ENCODE measurements at places on chromosomes 1 and 21.

DNA sequence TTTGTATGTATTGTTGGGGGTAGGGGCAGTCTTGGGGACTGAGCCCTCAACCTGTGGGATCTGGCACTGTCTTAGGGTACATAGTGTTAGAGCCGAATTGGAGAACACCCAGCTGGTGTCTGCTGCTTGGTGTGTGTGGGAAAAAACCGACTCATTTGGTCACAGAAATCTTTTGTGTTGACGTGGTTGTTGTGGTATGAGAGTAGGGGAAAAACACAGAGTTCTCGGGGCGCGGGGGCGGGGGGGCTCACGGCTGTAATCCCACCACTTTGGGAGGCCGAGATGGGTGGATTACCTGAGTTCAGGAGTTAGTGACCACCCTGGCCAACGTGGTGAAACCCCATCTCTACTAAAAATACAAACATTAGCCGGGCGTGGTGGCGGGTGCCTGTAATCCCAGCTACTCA is 15.3 kb upstream of the SRSF10 start:
- DNase-seq = no peak

DNA sequence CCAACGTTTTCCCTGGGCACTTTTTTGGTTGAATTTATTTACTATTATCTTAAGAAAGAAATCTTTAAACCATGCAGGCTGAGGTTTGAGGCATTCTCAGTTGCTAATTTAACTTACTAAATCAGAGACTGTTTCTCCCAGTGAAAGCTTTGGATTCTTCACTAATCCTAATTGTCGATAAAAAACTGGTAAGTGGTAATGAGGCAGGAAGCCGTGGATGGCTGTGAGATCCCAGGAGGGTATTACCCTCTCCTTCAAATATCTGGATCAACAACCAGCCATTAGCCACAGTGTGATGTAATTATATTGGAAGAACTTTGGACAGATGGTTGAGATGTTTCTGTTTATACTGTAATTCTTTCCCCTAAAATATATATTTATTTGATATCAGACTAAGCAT is 485.0 kb downstream of the DISC1 start:
- DNase-seq = no peak

GRCh38 chr1:77846966-77847365 is 41.5 kb upstream of the NEXN start:
- no peak for DNase-seq

GRCh38 chr1:65704318-65704717 is 88.4 kb upstream of the PDE4B start:
- DNase-seq = no peak

DNA sequence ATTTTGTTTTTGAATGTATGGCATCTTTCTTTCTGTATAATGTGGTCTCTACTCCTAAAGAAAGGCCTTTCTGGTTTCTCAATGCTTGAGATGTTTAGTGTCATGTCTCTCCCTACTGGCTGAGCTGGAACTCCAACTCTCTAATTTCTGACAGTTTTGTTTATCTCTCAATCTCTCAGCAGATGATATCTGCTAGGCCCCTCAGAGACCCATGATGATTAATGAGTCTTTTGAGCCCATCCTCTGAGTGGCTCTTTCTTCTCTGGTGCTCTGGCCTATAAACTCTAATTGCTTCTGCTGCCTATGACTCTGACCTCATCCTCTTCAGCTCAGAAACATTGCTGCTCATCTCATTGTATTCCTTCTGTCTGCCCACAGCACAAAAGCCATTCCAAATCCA is 46.6 kb downstream of the CRB1 start:
- no peak for DNase-seq

- DNase-seq = no peak
Measured at GRCh38 chr1:206709772-206710459, 25.2 kb downstream of the MAPKAPK2 start.

- no peak for DNase-seq
Measured at GRCh38 chr1:170727963-170728362, 64.0 kb downstream of the PRRX1 start.

DNA sequence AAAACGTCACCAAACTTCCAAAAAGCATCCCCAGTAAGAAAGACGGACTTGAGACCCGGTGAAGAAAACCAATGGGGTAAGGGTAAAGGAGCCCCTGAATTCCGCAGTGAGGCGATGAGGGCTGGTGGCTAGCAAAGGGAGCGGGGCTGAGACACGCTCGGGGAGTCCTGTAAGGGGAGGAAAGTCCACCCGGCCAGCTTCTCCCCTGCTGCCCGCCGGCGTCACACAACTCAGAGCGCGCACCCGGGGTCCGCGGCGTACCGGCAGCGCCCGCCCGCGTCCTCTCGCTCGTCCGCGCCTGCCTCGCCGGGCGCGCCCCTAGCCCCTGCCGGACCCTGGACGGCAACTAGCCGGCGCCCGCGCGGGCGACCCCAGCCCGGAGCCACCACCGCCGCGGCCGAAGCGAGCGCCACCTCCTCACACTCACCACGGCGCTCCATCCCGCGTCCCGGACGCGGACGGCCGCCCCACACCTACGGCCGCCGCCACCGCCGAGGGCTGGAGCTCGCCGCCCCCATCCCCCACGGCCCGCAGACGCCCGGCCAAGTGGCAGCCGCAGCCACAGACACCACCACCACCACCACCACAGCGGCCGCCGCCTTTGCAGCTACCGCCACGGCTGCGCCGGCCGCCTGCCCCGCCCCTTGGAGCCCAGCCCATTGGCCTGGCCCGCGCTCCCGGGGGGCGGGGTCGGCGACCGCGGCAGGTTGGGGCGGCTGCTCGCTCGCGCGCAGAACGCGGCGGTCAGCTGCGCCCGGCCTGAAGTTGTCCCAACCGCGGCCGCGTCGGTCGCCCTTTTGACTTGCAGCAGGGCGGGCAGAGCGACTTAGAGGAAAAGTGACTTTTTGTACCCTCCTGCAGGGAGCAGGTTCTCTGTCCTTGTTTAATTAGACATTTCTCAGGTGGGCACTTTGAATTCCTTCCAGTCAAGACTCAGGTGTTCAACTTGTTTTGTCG is 10.0 kb upstream of the ARHGAP29 start:
- DNase-seq = peak; percentile 71

- DNase-seq = no peak
Measured at GRCh38 chr1:224526771-224527170, 89.3 kb upstream of the CNIH3 start.

- DNase-seq = no peak
Measured at GRCh38 chr1:173294843-173295242, 87.7 kb upstream of the TNFSF4 start.

GRCh38 chr1:66339944-66340343 is 194.0 kb upstream of the SGIP1 start:
- DNase-seq = no peak

- DNase-seq = no peak
Measured at GRCh38 chr21:38341546-38342012, 84.8 kb downstream of the KCNJ15 start.

DNA sequence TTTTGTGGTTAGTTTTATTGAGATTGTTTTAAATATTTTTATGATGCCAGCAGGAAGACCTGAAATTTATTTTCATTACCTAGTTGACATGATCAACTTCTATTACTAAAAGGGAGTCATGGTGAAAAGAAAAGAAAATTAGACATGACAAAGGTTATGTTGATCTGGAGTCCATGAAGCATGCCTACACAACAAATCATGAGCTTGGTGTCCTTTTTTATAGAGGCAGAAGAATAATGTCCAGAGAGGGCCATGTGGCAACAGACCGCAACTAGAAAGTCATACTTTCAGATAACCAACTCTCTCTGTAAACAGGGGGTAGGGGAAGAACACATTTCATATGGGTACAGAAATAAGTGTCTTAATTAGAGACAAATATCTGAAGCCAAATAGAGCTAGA is 175.5 kb upstream of the HOOK1 start:
- no peak for DNase-seq

GRCh38 chr1:24071941-24072340 is 40.0 kb downstream of the MYOM3 start:
- DNase-seq = no peak

DNA sequence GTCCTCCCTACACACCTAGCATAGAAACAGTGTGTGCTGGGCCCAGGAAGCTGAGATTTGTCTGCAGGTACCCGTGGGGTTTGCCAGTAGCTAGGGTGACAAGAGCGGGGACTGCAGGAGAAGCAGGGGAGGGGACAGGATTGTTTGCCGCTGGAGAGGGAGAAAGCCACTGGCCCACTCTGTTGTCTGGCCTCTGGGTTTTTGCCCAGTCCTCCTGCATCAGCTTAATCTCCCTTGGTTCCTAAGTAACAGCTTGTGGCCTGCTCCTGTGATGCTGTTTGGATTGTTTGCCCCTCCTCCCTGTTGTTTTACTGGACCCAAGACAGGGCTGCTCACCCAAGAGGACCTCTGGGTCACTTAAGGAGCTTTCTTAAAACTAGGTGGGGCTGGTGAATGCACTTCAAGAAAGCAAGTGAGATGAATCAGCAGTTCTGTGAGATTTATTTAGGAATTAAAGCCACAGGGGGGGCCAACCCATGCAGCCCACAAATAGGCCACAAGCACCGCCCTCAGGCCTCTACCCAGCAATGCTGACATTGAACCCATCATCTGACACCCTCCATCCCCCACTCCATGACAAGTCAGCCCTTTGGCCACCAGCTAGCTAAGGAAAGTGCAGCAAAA is 142.8 kb downstream of the ZZZ3 start:
- no peak for DNase-seq

GRCh38 chr1:234924450-234925355 is 203.9 kb downstream of the TOMM20 start:
- no peak for DNase-seq

GRCh38 chr1:24102961-24103360 is 9.0 kb downstream of the MYOM3 start:
- DNase-seq = no peak

DNA sequence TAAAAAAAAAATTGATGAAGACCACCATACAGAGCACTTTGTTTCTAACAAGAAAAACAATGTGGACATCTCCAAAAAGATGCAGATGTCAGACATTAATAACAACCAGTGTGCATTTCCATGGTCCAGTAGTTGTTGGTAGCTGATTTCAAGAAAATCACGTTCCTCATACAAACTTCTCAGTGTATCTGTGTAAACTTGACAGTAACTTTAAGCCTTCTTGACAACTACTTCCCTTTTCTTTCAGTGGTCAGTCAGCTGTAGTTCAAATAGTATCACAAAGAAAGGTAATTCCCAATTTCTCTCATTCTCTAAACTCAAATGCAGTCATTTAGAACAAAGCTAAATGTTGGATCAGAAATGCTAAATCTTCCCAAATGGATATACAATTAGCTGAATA is 879.9 kb downstream of the AMY1C start:
- no peak for DNase-seq

GRCh38 chr1:76471536-76471935 is 395.7 kb upstream of the ST6GALNAC5 start:
- DNase-seq = no peak

- no peak for DNase-seq
Measured at GRCh38 chr1:70334436-70334835, 20.1 kb downstream of the ANKRD13C start.

- DNase-seq = no peak
Measured at GRCh38 chr1:241658081-241658793, 6.2 kb downstream of the WDR64 start.

- DNase-seq = no peak
Measured at GRCh38 chr1:181350131-181350530, 133.2 kb upstream of the CACNA1E start.

GRCh38 chr1:171468120-171468750 is 17.1 kb upstream of the PRRC2C start:
- no peak for DNase-seq

GRCh38 chr1:40258445-40258769 is 371 bp downstream of the ZMPSTE24 start:
- no peak for DNase-seq

DNA sequence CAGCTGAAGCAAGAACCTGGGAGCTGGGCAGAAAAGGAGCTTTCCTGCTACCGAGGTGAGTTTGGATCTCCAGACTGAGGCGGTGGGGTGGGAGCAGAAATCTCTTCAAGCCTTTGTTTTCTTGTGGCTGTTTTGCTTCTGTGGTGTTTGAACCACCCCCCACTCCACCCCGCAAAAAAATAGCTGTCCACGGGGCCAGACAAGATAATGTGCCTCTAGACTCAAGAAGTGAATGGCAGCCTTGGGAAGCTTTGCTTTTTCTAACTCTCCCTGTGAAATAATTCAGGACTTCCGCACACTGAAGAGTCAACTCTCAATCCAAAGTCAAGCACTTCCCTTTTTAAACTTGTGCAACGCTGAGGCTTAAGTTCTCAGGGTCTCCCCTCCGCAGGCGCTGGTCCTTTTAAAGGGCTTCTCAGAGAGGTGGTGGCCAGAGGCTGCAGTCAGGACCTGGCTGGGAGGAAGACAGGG is 159.6 kb upstream of the COA6 start:
- DNase-seq = no peak

GRCh38 chr21:30355906-30356305 is 7.5 kb upstream of the KRTAP23-1 start:
- no peak for DNase-seq

GRCh38 chr1:114079596-114080190 is 74.0 kb downstream of the SYT6 start:
- DNase-seq = no peak

- DNase-seq = no peak
Measured at GRCh38 chr1:22077728-22078127, 25.2 kb downstream of the CDC42 start.

DNA sequence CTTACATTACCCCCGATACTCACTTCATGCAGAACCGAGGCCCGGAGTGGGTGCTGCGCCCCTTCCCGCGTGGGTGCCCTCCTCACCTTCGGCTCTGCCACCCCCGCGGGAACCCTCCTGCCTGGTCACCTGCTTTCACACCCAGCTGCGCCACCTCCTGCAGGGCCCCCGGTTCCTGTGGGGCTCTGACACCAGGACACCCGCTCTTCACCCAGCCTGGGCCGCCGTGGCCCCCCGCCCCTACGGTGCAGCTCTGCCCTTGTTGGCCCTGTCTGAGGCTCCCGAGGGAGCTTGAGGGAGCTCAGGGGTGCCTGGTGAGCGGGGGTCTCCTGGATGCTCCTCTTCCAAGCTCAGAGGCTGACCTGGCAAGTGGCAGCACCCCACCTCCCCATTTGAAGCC is 19.0 kb downstream of the RRP1 start:
- no peak for DNase-seq

- DNase-seq = no peak
Measured at GRCh38 chr21:36949171-36950141, 17.0 kb downstream of the HLCS start.

DNA sequence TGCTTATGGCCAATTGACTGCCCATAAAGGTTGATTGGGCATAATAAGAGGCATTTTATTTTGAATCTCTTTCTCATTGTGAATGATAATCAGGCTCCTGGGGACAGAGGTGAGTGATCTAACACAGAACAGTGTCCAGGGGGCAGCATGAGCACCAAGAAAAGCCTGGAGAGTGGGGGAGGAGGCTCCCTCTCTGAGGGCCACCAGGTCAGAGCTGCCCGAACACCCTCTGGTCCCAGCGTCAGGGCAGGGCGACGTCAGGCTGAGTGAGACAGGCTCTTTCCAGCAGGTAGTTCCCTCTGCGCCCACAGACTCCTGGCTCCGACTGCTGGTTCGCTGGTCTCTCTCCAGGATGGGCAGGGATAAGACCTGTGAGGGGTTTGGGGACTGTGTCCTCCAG is 250.2 kb upstream of the C1orf174 start:
- no peak for DNase-seq

- no peak for DNase-seq
Measured at GRCh38 chr1:209769171-209769904, 13.5 kb downstream of the TRAF3IP3 start.

All from HuH-7.5 (cell line).